ENCODE measurements at places on chromosomes 2 and 18.
A peak's percentile ranks its signal among the peaks of the same experiment; 100 is the strongest.

DNA sequence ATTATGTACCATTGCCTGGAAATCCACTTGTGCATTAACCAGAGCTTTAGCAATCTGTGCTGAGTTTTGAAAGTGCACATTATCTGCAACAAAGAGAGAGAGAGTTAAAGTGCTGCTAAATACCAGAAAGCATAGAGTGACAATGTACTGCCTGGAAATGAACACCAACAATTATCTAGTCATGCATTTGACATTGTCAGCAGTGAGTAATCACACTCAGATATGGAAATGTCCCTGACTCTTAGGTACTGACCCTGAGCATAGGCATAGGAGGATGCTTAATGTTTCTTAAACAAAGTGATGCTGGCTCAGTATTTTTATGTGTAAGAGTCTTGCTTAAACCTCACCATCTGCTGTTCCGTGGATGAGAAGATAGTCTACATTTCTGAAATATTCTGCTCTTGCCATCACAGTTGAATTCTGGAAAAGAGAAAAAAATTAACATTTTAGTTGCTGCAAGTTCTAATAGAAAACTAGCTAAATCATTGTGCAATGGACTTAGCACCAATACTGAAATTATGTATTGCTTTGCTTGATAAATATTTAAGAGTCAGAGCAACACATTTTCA is 20.8 kb upstream of the GCG start:
- peak; percentile 4 for DNase-seq

GRCh38 chr18:10065296-10065695 is 151.5 kb downstream of the VAPA start:
- no peak for DNase-seq

DNA sequence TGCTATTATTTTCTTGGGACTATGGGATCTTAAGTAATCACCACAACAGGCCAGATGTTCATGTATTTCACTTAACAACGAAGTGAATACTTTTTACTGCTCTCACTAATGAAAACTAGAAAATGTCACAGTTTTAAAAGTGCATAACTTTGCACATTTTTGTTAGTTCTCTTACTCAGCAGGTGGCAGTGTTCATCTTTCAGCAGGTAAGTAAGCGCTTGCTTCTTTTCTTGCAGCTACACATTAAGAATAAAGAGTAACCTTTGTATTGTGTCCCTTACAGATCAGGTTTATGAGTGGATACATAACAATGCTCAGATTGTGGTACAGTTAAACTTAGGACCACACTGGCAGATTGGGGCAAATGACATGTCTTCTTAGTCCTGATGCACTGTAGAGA is 61.0 kb downstream of the DAW1 start:
- DNase-seq = no peak

- no peak for DNase-seq
These were observed 29.9 kb upstream of the ALKAL2 start for GRCh38 chr2:317501-318424.

GRCh38 chr2:220787251-220787650 is 784.9 kb downstream of the EPHA4 start:
- DNase-seq = no peak

DNA sequence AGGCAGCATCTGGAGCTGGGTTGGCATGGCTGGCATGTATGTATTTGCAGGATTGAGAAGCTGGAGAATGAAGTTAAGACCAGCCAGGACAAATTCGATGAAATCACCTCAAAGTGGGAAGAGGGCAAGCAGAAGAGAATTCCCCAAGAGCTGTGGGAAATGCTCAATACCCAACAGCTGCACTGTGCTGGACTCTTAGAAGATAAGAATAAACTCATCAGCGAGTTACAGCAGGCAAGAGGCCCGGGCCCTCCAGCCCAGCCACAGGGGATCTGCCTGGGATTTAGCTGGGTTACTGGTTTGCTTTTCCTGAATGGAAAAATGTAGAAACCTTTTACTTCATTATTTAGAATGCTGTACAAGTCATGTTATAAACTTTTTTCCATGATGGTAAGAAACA is 22.5 kb downstream of the DRC1 start:
- no peak for DNase-seq

Measured in suppressor macrophage treated with lipopolysaccharide for 1 hour (primary cell).